Activated T-cell treated with anti-CD3 and anti-CD28 coated beads for 4 hours (primary cell): ENCODE measurements at places on chromosomes 2 and 18.

DNA sequence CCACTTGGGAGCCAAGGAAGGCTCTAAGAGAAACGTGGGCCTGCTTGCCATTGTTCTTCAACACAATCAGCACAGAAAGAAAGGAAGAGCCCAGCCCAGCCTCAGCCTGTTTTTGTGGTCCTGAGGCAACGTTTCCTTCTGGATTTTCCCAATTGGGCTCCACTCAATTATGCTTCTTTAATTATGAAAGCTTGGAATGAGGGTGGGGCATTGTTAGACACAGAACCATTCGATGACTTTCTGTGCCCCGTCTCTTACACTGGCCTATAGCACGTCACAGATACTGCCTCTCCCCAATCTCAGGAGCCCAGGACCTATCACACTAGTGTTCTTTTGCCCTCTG is 207.4 kb downstream of the ZFP36L2 start:
- DNase-seq: no peak

DNA sequence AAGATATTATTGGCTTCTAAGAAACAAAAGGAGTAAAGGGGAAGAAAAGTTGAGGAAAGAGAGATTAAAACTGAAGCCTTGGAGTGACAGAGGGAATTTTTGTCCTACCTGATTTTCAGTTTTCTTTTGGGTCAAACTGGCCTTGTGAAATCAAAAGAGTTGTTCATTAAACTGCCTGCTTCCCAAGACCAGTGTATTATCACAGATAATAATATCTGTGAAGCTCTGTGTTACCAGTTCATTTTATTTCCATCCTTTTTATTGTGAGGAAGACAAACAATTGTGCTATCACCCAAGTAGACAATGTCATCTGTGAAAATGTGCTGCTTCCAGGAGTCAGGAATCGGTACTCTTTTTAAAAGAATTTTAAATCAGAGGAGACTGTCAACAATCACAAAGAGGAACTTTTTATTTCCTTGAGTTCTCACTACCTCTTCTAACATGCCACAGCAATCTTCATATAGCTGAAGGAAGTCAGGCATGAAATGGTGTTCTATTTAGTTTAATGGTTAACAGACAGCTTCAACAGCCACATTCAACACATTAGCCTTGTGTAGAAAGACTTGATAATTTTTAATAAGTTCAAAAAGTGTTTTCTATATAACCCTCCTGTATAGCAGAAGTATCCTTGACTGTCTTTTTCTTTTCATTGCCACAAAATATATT is 554.8 kb downstream of the PIK3C3 start:
- DNase-seq: no peak

DNA sequence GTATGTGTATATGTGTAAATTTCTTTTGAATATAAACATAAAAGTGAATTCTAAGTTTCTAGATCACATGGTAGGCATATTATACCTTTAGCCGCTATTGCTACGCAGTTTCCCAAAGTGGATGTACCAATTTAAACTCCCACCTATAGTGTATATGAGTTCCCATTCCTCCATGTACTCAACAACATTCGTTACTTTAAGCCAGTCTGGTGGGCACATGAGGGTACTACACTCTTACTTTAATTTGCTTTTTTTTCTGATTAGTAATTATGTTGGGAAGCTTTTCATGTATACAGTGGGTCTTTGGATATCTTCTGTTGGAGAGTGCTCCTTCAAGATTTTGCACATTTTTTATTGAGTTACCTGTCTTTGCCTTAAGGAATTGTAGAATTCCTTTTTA is 683.8 kb downstream of the ERBB4 start:
- DNase-seq: no peak

DNA sequence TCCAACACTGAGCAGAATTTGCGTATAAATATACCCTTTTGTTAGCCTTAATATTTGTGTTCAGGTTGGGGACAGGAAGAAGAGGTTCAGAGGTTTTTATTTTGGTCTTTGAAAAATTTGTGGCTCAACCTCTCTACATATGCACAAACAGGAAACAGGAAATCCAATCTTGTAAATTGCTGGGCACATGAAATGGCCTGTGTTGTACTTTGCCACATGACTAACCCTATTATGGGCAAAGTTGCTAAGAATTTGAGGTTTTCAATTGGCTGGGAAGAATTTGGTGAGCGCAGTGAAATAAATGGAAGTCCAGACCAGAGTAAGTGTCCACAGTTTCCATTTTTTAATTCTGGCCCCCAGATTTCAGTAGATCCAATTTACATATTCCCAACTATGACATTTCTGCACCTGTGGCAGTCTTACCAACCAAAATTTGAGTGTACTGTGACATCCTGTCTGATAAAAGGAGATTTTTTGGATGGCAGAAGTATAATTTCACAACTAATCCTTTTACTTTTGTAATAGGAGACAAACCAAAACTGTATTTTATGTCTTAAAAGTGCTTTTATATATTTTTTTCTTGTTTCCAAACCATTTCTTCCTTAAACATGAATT is 63.6 kb downstream of the COX7A2L start:
- no peak for DNase-seq

DNA sequence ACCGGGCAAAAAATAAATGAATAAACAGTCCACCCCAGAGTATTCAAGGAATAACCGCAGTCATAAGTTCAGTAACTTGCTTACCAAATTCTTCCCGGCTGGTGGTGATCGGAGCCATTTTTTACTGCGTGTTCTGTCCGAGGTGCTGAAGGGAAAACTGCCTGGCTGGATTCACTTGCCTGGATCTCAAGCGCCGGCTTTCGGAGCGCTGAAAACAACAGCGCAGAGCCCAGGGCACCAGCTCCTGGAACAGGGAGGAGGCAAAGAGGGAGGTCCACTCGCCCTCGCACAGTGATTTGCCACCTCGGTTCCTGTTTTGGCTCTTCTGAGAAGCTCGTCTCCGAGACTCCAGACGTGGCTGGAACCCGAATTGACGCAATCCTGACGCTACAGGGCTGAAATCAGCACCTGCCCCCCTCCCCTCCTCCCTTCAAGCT is at the start of gene SYT4:
TSS of gene SYT4 (minus strand) at position 327 of the 437 bp plus-strand sequence. CDS start at position 118, 209 bp downstream.
- DNase-seq: no peak

DNA sequence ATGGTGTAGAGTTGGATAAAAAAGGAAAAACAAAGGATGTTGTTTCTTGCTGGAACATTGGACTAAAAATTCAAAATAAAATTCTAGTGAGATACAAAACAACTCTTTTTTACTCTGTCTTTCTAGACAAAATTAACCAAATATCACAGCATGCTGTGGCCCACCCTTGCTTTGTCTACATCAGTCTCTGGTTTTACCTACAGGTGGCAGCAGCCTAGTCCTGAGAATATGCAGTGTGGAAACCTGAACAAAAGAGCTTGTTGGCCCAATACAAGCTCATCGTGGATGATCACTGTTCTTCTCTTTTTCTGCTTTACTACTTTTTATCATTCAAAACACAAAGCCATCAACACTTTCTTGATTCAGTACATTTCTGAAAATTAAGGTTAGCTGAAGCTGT is 210.4 kb downstream of the CDH19 start:
- DNase-seq: no peak

DNA sequence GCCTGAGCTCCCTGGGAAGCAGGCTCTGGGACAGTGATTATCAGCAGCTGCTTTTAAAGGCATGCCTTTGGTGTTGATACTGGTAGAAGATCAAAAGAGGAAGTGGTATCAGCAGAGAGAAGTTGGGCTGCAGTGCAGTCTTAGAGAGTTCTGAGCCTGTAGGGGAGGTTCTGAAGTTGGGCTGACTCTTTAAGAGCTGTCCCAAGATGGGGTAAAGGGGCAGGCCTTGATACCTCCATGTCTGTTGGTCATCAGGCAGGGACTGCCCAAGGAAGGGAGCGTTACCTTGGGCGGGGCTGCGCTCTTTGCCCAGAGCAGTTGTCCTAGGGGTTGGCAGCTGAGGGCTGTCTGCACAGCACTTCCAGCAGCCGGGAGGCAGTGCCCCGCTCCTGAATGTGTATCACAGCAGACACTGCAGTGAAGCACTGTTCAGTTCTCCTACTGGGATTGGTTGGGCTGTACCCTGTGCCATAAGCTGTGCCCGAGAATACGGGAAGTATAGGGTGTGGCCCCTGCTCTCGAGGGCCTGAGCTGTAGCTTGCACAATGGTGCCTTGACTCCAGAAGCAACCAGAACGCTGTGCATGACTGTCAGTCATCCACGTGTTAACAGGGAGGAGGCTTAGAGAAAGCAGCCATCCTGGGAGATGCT is 177.0 kb downstream of the CTIF start:
- DNase-seq: no peak

- DNase-seq: no peak
Observed at GRCh38 chr2:9844036-9844483, 786 bp downstream of the TAF1B start.

- no peak for DNase-seq
Observed at GRCh38 chr2:164933671-164934189, 21.6 kb downstream of the SLC38A11 start.

DNA sequence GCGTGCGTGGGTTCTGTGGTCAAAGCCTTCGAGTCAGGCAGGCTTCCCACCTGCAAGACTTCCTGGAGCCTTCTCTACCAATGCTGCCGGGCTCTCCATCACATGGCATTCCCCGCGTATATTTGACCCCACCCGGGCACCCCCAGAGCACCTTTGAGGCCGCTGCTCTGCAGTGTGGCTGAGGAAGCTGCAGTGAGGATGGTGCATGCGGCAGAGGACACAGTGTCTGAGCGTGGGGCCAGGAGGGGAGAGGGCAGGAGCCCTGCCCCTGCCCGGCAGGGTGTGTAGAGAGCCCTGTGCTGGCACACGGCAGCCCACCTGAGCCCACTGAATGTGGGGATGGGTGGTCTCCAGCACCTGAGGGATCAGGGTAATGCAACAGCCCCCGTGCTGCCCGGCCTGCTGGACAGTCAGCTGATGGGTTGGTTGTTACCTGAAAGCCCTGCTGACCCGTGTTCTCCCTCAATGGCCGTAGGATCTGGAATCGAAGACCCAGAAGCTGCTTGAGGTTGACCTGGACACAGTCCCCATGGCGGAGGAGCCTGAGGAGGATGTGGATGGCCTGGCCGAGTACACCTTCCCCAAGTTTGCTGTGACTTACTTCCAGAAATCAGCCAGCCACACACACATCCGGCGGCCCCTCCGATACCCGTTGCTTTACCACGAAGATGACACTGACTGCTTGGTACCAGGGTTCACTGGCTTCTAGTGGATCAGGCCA is 36.8 kb upstream of the GPR17 start:
- no peak for DNase-seq

GRCh38 chr2:37323176-37323780 is 1.4 kb downstream of the PRKD3 start:
- DNase-seq: no peak

- peak; percentile 4 for DNase-seq
Observed at GRCh38 chr2:144659731-144660275, 139.9 kb upstream of the ZEB2 start.

- DNase-seq: no peak
Observed at GRCh38 chr2:136297994-136298393, 180.0 kb upstream of the CXCR4 start.

DNA sequence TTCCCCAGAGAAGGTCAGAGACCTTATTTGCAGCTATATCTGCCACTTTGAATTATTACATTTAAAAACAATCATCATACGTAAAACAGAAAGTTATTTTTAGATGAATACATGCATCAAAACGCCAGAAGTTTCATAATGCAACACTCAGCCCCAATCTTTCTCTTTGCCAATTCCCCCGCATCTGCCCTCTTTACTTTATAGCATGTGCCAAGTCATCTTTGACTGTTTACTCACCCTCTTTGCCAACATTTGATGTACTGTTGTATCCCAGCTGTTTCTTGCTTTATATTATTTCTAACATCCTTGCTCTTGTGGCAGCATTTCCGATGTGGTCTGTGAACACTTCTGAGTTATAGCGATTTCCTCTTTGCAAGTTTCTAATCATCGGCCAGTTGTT is 86.2 kb downstream of the CRIM1 start:
- DNase-seq: no peak

DNA sequence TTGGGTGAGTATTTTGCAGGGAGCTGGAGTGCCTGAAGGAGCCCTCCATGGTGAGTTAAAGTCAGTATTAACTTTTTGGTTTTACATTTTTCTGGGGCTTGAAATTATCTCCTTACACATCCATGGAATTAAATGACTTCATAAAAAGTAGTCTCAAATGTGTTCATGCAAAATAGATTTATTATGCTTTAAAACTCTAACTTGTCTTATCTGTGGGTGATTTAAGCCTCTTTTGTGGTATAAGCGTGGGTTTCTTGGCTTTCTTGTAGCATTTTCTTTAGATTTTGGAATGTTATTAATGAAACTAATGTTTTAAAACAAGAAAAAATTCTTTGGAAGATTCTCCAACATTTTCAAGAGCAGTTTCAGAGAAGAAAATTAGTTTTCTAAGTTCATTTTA is 27.8 kb downstream of the NABP1 start:
- no peak for DNase-seq

- peak; percentile 52 for DNase-seq
Observed at GRCh38 chr2:134120733-134121630, 132.9 kb upstream of the MGAT5 start.

DNA sequence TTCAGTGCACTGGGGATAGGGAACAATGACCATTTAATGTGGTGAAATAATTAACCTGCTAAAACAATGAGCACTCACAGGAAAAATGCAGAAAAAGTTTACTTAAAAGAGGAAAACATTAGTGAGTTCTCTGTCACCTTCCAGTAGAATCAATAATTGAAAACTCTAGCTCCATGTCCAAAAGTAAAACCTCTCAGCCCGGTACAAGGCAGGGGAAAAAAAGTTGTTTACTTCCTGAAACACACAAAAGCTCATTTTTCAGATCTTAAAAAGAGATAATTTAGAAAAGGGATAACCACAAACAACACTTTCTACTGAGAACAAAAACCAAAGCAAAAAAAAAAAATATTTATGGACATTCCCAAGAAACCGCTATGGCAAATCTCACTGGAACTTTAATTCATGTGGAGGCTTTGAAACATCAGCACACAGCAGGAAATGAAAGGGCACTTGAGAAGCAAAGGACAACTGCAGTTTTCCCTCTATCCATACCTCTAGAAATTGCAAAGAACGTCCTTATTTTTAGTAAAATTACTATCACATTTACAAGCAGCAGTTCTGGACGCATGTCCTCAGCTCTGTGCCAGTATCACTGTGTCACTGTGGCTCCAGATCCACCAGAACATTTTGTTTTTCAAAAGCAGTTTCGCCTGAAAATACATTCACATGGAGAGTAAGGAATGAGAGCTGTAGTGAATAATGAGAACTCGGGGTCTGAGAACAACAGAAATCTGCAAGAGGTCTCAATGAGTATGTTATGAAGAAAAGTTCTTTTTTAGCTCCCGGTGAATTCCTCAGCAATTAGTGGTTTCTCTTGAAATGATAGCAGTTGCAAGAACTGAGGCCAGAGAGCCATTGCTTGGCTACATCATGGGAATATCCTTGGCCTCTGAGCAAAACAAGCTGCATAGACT is 44.7 kb upstream of the DNAH7 start:
- no peak for DNase-seq

DNA sequence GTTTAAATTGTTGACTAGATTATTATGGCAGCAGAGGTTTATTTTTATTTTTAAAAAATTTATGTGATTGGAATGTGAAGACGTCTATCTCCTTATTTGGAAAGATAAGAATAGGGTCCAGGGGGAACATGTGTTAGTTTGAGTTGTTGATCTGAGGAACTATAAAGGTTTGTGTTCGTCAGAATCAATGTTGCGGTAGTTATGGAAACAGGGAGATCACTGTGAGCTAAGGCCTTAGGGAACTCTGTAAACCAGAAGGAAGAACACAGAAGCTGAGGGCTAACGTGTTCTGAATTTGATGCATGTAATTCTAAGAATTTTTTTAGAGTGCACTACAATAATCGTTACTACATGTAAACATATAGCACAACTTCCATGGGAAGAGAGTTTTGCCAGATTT is 168.5 kb upstream of the ZSWIM2 start:
- DNase-seq: no peak

GRCh38 chr2:74206180-74206688 is 7.8 kb downstream of the MTHFD2 start:
- DNase-seq: no peak
